Upper lobe of left lung (tissue), 6 donors: ENCODE measurements at places on chromosomes 3 and 15. TPM values are rescaled to one million over a fixed set of nuclear protein-coding genes. Genes with fewer than 3 reads are reported as not detected.

GRCh38 chr15:85035980-85036379, 54.3 kb downstream of the PDE8A start:
- H3K27me3 ChIP-seq: no peaks in the 10 kb centered on the region
- H3K27ac ChIP-seq: no peak overlapping the region
- H3K4me3 ChIP-seq: no peak overlapping the region
- H3K4me1 ChIP-seq: peaks cover 18% of the 10 kb centered on the region
- DNase-seq: no peak
- no peaks in the 10 kb centered on the region for H3K36me3 ChIP-seq

Gene FAM81A
- total RNA-seq: 1.3 TPM

GRCh38 chr3:177693616-177694264, 496.5 kb upstream of the TBL1XR1 start:
- H3K27ac ChIP-seq: no peak overlapping the region
- H3K36me3 ChIP-seq: no peaks in the 10 kb centered on the region
- H3K27me3 ChIP-seq: no peaks in the 10 kb centered on the region
- no peak for DNase-seq
- no peaks in the 10 kb centered on the region for H3K4me1 ChIP-seq

Gene HIGD1A
- total RNA-seq: 26.2 TPM

DNA sequence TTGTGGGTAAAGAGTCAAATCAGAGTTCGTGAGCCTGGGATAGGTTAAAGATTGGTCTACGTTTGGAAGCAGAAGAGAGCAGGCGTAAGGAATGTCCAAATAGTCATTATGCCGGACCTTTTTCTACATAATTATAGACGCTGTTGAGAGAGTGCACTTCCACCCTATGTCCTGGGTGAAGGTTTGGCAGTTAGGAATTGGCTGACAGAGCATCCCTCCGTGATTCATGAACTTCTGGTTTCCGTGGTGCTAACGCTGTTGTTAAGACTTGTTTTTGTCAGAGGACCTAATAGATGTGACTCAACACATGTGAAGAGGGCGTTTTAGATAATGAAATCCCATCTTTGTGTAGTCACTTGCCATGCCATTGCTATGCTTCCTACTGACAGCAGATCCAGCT, 1.1 kb downstream of the EAF1 start:
- no peak for DNase-seq
- no peaks in the 10 kb centered on the region for H3K27me3 ChIP-seq
- peaks cover 46% of the 10 kb centered on the region for H3K36me3 ChIP-seq
- H3K27ac ChIP-seq: peak overlapping the region; percentile 91
- H3K4me3 ChIP-seq: peak overlapping the region; percentile 54
- H3K4me1 ChIP-seq: peaks cover 29% of the 10 kb centered on the region

DNA sequence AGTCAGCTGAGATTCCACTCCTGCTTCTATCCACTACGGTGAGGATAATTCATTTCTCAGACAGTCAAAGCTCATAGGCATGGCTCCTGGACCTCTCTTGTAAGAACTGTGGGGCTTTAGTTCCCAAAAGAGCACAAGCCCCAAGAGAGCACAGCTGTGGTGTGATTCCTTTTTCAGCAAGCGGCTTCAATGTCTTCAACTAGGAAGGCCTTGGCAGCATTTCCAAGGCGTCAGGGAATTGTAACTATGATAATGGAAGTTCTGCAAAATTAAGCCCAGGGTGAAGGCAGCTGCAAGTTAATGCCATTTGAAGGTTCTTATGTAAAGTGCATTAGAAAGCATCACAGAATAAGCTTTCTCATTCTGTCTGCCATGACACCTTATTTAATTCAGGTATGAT, 657.1 kb downstream of the GRM7 start:
- no peak for DNase-seq
- no peak overlapping the region for H3K4me3 ChIP-seq
- no peaks in the 10 kb centered on the region for H3K36me3 ChIP-seq
- H3K27me3 ChIP-seq: no peaks in the 10 kb centered on the region
- no peak overlapping the region for H3K27ac ChIP-seq

DNA sequence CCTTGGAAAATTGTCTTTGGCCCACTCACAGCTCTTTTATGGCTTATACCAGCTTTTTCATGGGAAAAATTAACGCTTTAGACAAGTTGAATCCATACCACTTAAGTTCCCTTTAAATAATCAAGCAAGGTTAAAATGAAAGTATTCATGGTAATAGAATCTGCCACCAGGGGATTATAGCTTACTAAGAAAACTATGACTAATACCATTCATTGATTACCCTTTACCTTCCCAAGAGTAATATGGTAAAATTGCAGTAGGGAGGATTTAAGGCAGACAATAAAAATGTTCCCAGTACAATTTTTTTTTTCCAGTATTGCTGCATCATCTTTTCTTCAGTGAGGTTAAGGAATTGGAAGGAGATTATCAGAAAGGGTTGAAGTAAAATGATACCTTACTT, 641.1 kb upstream of the NAALADL2 start:
- H3K4me1 ChIP-seq: no peaks in the 10 kb centered on the region
- H3K4me3 ChIP-seq: no peak overlapping the region
- H3K27ac ChIP-seq: no peak overlapping the region

DNA sequence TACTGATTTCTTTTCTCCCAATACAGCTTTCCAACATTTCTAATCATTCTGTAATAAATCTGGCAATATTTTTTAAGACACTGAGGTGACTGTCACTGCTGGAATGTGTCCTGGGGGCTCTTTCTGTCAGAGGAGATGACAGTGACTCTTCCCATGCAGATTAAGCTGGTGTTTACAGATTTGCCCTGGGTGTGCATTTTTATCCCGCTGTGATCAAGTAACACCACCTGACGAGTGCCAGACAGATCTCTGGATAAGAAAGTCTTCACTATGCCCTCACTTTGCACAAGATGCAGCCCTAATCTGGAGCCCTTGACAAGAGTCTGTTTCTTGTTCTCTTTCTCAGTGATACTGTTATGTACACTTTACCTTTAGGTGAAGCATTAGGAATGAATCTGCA, 477.7 kb downstream of the ZIC1 start:
- no peak overlapping the region for H3K27ac ChIP-seq
- no peaks in the 10 kb centered on the region for H3K36me3 ChIP-seq
- H3K4me3 ChIP-seq: no peak overlapping the region
- no peaks in the 10 kb centered on the region for H3K27me3 ChIP-seq
- DNase-seq: no peak

- H3K27ac ChIP-seq: no peak overlapping the region
- peaks cover 12% of the 10 kb centered on the region for H3K4me1 ChIP-seq
- no peak for DNase-seq
- no peak overlapping the region for H3K4me3 ChIP-seq
- peaks cover 14% of the 10 kb centered on the region for H3K36me3 ChIP-seq
- no peaks in the 10 kb centered on the region for H3K27me3 ChIP-seq
Measured at GRCh38 chr15:45594319-45594718, 7.1 kb downstream of the BLOC1S6 start.
